ENCODE measurements at places on chromosomes 4 and X.

DNA sequence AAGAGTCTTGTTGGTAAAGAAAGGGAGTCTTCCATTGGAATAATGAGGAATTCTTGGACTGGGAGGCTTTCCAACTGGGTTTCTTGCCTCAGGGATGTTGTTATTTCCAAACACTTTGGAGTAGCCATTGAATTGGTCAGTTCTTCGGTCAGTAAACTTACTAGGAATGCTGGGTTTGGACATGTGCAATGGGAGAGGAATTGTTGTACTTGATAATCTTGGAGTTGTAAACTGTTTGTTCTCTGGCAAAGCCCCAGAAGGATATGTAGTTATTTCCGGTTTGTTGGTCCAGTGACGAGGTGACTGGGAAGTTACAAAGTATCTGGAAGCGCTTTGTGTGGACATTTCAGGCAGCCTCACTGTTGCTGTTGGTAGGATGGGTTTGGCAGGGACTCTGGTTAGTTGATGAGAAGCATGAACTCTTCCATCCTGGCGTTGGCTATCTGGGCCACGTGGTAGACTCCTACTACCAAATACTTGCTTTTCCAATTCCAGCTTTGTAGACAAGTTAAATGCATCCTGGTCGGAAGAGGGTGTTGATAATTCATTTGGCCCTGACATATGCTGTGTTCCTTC, 25.9 kb downstream of the MXRA5 start:
- no peak for DNase-seq

DNA sequence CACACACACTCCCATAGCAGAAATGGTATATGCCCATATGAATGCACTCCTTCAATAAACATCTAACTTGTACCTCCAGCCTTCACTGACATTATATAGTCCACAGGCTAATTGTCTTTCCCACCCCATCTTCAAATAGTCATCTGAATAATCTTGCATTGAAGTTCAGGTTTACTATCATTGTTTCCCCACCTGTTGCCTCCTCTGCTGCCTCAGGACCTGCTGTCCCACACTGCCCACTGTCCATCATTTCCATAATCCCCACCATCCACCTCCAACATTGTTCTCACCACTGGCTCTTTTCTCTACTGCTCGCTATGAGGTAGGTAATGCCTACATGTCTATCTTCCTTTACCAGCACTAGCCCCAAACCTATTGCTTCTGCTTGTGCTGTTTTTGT, 66.1 kb downstream of the TBC1D9 start:
- no peak for DNase-seq

- DNase-seq, result no peak
Measured at GRCh38 chrX:111386615-111387233, 25.3 kb downstream of the DCX start.

DNA sequence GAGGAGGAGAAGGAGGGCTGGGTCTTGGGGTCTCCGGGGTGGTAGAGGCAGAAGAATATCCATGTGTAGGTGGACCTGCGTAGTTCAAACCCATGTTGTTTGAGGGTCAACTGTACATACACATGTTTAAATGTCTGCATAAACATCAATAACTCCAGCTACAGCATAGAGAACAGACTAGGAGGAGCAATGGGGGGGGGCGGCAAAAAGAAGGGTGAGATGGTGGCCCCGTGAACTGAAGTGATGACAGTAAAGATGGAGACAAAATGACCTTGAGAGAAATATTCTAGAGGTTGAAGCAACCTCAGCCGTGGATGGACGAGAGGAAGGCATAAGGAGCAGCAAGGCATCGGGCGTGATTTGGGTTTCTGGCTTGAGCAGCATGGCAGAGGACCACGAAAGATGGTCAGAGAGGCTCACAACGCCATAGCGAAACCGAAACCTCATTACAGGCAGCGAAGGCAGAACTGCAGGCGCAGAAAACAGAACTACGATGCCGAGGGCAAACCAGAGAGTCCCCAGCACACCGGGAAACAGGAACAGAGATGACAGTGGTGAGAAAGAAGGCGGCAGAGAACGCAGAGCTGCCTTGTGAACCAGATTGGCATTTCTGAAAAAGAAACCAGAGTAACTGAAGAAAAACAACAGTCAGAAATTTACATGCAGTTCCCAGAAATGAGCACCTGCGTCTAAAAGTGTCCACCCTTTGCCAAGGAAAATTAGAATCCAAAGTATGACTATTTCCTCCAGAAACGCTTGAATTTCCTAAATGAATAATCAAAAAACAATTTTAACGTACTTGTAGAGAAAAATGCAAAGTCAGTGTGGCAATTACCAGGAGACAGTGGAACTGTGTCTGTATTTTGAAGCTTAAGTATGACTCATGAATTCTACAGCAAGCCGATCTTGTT, 50.3 kb upstream of the ENPP6 start:
- peak; percentile 82 for DNase-seq

DNA sequence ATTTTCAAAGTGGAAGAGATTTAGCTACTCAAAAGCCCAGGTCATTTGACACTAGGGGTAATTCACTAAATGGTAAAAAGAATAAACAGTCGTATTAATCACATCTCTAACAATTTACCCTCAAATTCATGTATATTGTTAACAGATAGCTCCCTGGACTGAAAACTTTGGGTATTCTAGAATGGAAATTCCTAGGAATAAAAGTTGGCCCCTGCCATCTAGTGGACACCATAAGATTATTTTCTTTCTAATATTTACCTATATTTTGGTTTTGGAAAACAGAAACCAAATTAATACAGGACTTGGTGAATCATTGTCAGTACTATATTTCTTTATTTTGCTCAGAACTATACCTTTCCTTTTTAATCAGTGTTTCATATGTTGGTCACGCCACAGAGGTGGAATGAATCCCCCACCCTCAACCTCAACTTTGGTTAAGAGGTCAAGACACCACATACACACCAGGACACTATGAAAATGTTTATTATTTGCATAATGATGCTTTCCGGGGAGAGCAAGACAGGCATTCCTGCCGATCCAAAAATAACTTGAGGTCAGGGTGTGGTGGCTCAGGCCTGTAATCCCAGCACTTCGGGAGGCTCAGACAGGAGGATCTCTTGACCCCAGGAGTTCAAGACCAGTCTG, 96.2 kb upstream of the APOOL start:
- no peak for DNase-seq

DNA sequence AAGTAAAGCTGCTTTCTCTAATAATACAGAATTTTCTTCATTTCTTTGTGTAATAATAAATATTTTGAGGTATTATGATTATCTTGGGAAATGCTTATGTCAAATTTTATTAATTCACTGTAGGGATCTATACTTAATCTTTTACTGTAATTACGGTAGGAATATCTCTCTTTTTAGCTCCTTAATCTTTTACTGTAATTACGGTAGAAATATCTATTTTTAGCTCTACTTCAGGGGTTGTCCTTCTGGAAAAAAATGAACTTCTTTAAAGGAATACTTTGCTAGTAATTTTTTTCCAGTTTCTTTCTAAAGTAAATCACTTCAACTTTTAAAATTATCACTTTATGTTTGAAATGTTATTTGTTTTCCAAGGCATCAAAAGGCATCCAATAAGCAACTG, 2229.4 kb upstream of the AGA start:
- DNase-seq, result no peak

- no peak for DNase-seq
Measured at GRCh38 chr4:120105472-120105871, 38.8 kb upstream of the MAD2L1 start.

GRCh38 chrX:75989806-75990590, 182.9 kb upstream of the PBDC1 start:
- DNase-seq, result no peak

- no peak for DNase-seq
Measured at GRCh38 chr4:33226133-33226532, 2506.0 kb downstream of the PCDH7 start.

DNA sequence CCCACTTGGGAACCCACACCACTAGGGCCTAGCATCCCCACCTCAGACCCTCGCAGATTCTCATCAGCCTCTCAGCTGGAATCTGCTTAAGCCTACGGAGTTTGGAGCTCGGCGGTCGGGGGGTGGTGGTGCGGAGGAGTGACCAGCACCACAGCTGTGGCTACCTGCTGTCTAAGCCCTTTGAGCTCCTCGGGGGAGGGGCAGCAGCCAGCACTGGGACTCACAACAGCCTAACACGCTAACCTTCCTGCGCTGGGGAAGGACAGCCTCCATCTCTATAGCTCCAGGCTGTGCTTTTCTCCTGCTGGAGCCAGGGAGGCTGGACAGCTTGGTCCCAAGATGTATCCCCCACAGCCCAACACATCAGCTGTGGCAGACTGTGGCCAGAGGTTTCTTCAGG, 281.5 kb downstream of the USP46 start:
- no peak for DNase-seq

GRCh38 chr4:53840643-53841042, 223.8 kb downstream of the CHIC2 start:
- DNase-seq, result no peak

- DNase-seq, result no peak
Measured at GRCh38 chr4:107685740-107686139, 34.3 kb downstream of the PAPSS1 start.

DNA sequence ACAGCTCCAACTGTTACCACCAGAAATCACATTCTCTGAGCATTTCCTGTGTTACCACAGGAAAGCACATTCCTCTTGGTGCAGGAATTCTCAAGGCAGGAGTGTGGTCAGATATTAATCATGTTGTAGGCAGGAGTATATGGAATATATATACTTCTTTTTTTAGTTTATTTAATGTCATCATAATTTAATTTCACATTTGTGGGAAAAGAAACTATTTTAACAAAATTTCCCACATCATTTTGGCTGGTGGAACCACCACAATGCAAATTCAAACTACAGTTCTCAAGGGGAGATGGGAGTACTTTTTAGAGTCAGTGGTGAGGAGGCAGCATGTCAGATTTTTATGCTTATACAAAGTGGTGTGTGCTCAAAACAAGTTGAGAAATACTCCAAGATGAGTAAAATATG, 139.0 kb downstream of the ATP10D start:
- no peak for DNase-seq

DNA sequence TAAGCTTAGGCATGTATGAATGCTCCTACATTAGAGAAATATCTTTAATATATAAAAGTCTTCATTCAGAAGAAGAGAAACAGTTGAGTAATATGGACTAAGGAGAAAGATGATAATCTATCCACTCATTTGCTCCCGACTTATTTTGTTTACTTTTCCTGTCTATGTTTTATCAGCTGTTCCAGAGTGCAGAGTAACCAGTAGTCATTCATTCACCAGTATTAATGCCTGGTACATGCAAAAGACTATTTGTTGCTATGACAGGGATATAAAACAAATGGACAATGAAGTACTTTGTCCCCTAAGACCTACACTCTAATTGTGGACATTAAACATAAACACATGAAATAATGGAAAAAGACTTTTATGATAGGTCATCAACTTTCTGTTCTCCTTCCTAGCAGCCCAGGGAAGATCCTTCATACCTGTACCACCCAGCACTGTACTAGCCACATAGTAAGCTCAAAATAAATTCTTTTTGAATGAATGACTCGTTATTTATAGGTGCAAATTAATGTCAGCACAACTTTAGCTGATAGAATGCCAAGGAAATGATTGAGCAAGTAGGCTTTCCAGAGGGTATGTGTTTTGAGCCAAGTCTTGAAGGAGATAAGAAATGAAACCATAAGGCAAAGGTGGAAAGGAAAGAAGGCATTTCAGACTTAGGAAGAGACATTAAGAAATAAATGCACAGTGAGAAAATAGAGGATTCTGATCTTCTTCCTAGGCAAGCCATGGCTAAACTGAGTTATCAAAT, 45.0 kb upstream of the IL13RA1 start:
- no peak for DNase-seq

DNA sequence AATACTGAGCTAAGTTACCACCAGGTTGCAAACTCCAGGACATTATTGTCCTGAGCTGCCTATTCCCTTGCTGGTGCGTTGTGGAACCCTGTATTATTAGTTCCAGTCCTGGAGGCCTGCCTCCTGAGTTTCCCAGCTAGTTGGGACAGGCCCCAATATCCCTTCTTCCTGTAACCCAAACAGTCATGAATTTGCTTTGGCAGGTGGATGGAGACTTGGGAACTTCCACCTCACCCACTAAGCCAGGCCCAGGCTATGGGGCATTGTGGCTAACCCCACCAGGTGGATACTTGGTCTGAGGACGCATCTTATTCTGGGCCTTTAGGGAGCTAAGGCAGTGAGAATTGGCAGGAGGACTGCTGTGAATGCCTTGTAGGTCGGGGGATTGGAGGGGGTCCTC, 5.0 kb downstream of the RBM3 start:
- no peak for DNase-seq

- DNase-seq, result peak; percentile 71
Measured at GRCh38 chr4:184168406-184169019, 49.2 kb downstream of the ENPP6 start.

DNA sequence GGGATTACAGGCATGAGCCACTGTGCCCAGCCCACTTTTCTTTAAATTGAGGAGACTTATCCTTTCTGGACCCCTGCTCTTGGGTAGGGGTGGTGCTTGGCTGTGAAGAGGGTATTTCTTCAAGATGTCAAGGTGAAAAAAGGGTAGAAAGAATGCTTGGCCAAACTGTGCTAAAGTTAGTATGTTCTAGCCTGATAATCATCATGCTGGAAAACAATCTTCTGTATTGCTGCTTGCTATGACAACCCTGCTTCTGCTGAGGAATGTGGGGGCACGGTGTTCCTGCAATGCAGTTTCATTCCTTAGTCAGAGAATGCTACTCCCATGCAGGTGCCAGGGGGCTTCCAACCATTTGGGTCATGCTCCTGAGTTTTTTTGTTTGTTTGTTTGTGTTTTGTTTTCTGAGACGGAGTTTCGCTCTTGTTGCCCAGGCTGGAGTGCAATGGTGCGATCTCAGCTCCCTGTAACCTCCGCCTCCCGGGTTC, 4.0 kb upstream of the UBE2A start:
- no peak for DNase-seq

DNA sequence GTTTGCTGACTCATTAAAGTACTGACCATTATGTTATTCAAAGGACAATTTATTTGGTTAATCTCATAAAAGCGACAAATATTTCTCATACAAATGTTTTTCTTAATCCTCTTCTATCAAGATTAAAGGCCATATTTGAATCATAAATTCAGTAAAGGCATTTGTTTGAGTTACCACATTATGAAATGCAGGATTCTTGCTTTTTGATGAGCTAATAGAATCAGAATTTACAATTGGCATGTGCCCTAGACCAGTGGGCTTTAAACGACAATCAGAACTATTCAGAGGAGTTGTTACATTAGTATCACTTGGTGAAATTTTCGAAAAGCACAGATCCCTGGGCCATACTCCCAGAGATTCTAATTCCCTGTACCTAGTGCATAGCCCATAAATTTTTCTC, 55.3 kb downstream of the KLHL4 start:
- no peak for DNase-seq
